ENCODE measurements at places on chromosomes 5 and 9.

- no peak for DNase-seq
These were observed 375.2 kb downstream of the ZNF608 start for GRCh38 chr5:124371111-124371706.

DNA sequence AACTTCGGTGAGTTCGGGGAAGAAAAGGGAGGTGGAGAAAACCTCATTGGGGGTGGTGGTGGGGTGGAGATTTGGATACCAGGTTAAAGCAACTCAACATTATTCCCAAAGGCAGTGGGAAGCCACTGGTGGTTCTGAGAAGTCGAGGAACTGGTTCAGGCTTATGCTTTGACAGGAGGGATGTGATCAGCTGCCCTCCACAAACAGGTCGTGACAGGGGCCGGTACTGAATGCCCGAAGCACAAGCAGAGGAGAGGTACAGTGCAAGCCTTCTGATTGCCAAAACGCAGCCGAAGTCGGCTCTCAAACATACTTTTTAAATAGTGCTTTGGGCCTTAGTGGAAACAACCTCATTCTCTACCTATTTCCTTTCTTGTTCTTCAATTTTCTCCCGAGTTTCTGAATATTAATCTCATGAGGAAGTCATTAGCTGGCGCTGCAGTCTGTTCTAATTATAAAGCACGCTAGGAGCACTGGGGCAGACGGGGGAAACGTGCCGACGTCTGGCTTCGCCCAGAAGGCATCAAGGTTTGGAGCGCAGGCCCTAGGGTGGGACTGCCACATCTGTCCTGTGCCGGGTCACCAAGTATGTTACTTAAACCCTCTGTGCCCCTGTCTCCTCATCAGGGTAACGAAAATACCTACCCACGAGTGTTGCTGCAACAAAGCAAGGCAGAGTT lies 27.3 kb downstream of the SHB start:
- no peak for DNase-seq

DNA sequence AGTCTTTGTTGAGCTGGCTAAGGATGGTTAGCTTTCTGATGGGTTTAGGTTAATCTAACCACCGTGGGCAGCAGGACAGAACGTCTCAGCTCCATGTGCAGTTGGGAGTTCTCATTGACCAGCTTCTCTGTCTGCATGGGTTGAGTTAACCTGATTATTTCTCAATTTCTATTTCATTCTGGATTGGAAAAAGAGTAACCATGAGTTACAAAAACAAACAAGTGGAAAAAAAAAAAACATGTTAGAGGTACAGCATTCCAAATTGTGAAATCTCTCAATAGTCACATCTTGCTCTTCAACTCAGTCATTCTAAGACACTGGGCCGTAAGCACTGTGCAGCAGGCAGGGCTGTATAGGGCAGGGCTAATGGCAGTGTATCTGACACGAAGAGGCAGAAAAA lies 343.7 kb upstream of the KLF4 start:
- no peak for DNase-seq

GRCh38 chr5:133907075-133907474 lies 61.4 kb downstream of the C5orf15 start:
- DNase-seq: no peak

- no peak for DNase-seq
These were observed 99.3 kb downstream of the CDK5RAP2 start for GRCh38 chr9:120480707-120481106.

DNA sequence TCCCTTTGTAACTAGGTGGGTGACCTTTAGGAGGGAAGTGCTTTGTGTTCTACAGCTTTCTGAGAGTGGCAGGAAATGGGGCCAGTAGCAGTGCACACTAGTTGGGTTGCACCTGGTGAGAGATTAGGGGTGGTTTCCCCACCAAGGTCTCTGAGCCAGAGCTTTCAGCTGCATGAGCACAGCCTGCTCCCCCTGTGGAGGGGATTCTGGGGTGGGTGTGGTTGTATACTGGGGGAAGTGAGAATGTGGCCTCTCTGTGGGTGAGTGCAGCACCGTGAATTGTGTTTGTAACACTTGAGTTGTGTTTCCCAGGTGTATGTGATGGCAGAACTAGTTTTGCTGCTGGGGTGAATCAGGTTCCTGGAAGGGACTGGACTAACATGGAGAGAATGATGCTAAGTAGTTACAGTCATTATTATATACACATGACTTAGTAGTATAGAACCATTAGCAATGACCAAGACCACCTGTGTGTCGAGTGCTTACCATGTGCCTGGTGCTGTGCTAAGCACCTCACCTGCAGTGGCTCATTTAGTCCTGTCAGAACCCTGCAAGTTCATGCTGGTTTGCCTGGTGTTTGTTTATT lies 11.8 kb upstream of the CXXC5 start:
- DNase-seq: no peak

DNA sequence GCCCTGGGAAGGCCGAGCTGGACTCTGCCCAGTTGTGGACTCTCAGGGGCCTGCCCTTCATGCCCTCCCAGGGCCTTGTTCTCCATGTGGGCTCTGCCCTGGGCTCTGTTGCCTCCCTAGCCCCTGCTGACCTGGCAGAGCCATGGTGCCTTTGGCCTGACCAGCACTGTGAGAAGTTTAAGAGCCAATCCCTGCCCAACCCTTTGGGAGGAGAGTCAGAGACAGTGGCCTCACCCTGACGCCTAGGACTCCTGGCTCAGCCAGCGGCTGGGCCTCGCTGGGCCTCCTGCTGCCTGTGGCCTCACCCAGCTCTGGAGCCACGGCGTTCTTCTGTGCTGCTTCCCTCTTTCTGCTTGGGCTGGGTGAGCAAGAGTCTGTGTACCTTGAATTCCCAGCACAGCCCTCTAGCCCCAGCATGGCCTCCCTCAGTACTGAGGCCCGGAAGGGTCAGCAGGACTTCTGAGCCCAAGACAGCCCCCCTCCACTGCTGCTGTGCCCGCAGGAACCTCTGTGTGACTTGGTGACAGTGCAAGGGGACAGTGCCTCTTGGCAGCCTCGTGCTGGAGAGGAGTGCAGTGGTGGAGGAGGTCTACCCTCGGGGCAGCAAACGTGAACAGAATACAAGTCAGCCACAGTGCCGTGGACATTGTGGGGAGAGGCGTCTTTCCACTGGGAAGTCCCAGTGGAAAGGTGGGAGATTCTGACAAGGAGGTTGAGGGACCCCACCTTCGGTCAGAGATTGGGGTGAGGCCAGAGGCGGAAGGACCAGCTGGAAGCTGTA lies 97.4 kb downstream of the CACNA1B start:
- no peak for DNase-seq

GRCh38 chr5:71564895-71565294 lies 22.2 kb upstream of the MCCC2 start:
- DNase-seq: no peak

- DNase-seq: no peak
These were observed 43.8 kb downstream of the YIPF5 start for GRCh38 chr5:144126707-144127106.

DNA sequence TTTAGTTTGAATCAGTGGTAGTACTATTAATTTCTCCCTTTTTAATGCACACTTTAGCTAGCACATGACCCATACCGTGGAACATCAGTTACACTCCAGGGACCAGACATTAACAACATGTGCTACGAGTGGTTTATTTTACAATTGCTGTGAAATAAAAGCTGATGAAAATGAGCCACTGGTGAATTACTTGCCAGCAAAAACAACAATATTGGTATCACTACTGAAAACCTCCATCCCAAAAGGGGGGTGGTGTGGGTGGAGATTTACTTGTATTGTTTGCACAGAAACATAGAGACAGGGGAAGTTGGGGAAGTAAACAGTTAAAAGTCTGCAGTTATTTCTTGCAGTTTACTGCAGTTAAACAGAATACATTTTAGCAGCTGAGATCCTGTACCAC lies 369.6 kb upstream of the GRAMD2B start:
- no peak for DNase-seq

- DNase-seq: no peak
These were observed 3.6 kb downstream of the NR3C1 start for GRCh38 chr5:143399616-143400540.

DNA sequence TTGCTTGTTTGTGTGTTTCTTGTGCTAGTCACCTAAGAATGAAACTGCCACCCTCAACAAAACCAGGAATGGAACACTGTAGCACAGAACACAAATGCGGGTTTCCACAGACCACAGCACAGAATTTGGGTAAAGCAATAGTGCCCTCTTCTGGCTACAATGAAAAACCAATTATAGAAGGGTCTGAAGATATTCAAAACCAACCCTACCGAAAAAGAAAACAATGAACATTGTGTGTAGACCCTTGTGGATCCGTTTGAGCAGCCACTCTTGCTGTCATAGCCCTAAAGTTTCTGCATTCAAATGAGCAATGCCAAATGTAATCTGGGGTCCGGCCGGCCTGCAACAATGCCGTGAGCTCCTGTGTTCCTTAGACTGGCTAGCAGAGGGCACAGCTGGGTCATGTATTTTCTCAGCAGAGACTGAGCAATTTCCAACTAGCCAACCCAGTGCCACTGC lies 8.3 kb upstream of the ENC1 start:
- DNase-seq: no peak

DNA sequence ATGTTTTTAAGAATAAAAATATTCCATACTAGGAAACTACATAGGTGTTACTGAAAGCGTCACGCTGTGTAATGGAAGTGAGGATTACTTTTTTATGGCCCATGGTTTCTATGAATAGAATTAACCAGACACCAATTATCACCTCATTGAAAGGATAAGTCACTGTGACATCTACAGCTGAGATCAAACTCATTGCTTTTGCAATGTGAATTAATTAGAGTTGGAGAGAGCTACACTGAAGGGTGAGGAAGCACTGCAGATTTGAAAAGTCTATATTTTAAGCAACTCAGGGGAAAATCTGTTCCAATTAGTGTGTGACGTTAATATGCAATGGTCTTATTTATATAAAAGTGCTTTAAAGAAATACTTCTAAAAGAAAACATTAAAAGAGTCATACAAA lies 1300.1 kb upstream of the DMAC1 start:
- no peak for DNase-seq

GRCh38 chr5:177491429-177491945 lies 5.9 kb downstream of the PDLIM7 start:
- DNase-seq: no peak

DNA sequence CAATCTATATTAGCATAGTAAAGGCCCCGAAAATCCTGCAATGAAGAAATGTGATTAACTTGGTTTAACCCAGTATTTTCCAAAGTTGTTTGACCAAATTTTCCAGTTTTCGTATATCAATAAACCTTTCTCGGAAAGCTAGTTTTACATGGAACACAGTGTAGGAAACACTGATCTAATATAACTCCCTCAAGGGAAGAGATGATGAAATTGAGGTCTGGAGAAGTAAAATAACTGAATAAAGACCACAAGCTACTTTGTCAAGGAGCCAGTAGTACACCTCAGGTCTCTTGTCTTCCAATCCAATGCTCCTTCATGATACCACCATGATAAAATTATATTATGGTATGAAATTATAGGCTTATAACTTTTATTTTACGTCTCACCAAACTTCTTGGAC lies 118.1 kb upstream of the TARS1 start:
- DNase-seq: no peak

GRCh38 chr5:21826884-21827283 lies 1026.3 kb downstream of the CDH12 start:
- DNase-seq: no peak

DNA sequence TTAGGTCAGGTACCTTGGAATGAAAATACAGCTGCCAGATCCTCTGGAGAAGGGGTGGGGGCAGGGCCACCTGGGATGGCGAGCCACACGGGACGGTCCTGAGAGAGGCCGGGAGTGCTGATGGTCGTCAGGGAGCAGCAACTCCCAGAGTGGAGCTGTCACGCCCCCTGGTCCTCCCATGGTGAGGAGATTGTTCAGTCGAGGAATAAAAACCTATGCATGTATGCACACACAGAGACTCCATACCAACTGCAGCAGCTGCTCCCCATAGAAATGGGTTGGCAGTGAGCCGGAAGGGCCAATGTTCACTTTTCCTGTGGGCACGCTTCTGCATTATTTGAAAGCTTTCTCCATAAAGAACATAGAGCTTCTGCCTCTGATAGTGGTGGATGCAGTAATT lies 45.2 kb upstream of the SEMA4D start:
- DNase-seq: no peak

DNA sequence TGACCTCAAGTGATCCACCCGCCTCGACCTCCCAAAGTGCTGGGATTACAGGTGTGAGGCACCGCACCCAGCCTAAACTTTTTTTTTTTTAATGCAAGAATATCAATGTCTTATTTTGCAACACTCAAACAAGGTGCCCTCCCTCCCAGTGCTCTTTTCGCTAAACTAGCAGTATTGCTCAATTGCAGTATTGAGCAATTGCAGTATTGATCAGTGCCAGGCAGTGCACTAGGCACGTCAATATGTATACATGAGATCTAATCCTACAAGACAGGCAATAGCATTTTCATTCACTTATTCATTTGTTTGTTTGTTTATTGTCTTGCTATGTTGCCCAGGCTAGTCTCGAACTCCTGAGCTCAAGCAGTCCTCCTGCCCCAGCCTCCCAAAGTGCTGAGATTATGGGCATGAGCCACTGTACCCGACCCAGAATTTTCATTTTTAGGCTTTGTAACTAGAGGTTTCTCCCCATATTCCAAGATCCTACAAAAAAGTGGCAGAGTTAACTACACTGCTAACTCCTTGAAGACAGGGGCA lies 94.5 kb downstream of the TTLL11 start:
- no peak for DNase-seq

- DNase-seq: no peak
These were observed 34.5 kb upstream of the SPARC start for GRCh38 chr5:151721087-151721646.

GRCh38 chr5:144187699-144188294 lies 17.1 kb downstream of the KCTD16 start:
- peak; percentile 57 for DNase-seq

GRCh38 chr9:87447547-87448432 lies 49.9 kb upstream of the DAPK1 start:
- no peak for DNase-seq

DNA sequence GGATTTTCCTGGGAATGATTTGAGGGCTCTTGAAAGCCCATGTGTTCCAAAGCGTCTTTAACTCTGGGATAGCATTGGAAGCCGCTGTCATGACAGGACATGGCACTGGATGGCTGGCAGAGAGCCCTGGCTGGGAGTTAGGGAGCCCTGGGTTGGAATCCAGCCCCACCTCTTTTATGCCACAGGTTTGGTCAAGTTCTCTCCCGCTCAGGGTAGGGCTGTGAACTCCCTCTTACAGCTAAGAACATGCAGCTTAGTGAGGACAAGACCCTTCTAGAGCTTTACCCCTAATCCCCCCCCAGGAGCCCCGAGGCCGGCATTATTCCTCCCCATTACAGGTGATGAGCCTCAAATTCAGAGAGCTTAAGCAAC lies 37.2 kb downstream of the OLFML2A start:
- DNase-seq: no peak

- no peak for DNase-seq
These were observed 72.0 kb upstream of the SAP30L start for GRCh38 chr5:154373729-154374179.
